Stromal cell of bone marrow (primary cell): ENCODE measurements at places on chromosomes 3 and 15.

DNA sequence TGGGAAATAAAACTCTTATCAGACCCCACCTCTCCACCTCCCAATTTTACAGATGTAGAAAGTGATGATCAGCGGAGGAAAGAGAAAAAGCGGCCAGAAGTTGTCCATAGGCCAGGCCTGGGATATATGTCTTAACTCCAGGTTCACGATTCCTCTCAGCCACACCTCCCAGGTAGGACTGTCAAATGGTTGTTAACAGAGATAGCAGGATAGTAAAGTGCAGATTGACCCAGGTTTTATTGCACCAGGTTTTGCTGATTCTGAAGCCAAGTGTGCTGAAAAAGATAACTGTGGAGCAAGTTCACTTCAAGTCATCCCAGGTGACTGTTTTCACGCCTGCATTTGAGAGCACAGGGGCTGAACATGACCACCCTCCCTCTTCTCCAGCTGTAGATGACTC is 36.1 kb downstream of the LSM3 start:
- DNase-seq = no peak

DNA sequence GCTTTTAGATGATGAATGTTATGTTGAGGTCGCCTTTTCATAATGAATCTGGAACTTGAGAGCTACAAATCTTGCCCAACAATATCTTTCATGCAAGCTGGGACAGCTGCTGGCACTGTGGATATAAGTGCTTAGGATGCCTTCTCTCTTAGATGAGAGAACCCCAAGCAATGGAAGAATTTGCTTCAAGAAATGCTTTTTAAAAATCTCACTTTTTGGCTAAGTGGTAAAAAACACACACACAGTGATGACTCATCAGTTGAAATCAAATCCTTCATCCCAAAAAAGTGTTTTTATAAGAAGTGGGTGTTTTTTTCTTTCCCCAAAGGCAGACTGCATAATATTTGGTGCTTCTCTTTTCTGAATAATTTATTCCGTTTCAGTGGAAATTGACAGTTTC is 38.4 kb upstream of the GALNT15 start:
- DNase-seq = peak; percentile 85

DNA sequence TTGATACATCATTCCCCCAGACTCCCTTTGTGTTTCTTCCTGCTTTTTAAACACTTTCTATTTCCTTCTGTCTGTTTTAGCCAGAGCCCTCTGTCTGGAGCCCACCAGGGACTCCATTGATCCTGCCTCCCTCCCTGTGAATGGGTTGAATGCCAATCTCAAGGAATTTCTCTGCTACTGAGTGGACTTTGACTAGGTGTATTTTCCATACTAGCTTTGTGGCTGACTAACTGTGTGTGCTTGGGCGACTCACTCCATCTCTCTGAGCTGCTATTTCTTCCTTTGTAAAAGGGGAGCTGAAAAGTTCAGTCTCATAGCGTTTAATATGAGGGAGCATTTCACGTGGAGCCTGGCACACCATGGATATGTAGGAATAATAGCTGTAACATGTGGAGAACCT is 98.8 kb downstream of the EEFSEC start:
- no peak for DNase-seq

DNA sequence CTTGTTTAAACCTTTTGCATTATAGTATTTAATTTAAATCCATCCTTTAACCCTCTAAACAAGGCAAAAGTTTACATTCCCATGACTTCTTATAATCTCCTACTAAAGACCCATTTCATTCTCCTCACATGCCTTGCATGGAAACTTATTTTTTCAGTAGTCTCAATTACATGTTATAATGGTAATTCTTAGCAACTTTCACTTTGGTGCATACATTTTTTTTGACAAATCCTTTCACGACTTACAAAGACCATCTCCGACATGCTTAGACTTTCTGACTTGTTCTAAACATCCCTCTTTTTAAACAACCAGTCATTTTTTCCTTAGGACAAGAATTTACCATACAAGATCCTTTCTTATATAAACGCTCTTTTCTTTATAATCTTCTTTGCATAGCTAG is 615.4 kb upstream of the GBE1 start:
- DNase-seq = no peak

- no peak for DNase-seq
Measured at GRCh38 chr3:111069974-111070771, 1.4 kb upstream of the NECTIN3 start.

DNA sequence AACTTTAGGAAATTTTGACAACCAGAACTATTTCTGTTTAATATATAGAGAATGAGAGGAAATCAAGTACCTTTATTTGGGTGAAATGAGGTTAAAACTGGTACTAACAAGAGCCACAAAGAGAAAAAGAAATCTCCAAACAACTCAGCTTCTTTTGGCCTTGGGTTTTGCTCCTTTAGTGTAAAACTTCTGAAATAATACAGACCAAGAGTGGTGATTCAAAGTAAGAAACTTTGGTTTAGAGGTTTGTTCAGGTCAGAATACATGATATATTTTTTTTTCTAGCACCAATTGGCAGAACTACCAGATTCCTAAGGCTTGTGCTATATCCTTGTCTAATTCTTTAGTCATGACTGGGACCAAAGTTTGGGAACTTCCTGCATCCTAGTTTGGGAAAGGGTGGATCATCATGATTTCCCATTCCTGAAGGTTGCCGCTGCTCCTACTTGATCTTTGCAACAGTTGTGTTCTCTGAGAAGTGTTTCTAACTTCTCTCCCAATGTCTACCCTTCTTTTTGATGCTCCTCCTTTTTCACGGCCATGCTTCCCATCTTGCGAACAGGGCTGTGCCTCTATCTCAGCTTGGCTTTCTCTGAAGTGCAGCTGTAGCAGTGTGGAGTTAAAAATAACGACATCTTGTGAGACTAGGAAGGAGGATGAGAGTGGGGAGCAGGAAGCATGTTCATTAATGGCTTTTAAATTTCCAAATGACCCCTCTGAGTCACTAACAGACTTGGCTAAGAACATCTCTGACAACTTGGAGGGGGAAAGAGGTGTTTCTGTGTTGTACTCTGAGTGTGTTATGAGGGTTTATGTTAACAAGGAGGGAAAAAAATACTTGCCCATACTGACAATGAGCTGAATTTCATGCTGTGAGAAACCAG is 87.7 kb downstream of the KCNAB1 start:
- DNase-seq = peak; percentile 62

GRCh38 chr3:67521053-67521646 is 133.3 kb downstream of the SUCLG2 start:
- DNase-seq = no peak

DNA sequence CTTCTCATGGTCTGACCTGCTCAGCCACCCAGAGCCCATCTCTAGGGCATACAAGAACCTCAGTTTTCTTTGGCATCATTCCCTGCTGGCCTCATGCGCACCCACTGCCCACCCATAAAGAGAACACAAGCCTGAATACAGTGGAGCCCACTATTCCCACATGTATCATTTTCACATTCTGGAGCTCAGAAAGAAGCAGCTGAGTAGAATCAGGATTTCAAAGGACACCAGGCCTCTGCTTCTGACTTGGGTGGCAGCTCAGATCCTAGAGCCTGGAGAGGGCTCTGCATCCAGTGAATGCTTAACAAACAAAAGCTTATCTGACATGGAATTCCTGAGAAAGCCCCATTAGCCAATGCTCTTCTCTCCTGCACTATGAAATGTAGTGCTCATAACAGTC is 34.7 kb downstream of the RBP2 start:
- DNase-seq = no peak

- DNase-seq = no peak
Measured at GRCh38 chr3:172530566-172530965, 7.3 kb upstream of the TNFSF10 start.

GRCh38 chr15:44227584-44227983 is 32.5 kb upstream of the FRMD5 start:
- DNase-seq = no peak

GRCh38 chr3:119145128-119145499 is 851 bp upstream of the TEX55 start:
- DNase-seq = no peak

DNA sequence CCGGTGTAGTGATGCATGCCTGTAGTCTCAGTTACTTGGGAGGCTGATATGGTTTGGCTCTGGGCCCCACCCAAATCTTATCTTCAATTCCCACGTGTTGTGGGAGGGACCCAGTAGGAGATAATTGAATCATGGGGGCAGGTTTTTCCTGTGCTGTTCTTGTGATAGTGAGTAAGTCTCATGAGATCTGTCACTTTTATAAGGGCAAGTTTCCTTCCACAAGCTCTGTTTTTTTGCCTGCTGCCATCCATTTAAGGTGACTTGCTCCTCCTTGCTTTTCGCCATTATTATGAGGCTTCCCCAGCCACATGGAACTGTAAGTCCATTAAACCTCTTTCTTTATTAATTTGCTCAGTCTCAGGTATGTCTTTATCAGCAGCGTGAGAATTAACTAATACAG is 566.7 kb upstream of the NECTIN3 start:
- DNase-seq = no peak

GRCh38 chr3:20523293-20523692 is 337.3 kb upstream of the SGO1 start:
- DNase-seq = no peak

GRCh38 chr15:28955160-28955992 is 69.6 kb downstream of the APBA2 start:
- no peak for DNase-seq

DNA sequence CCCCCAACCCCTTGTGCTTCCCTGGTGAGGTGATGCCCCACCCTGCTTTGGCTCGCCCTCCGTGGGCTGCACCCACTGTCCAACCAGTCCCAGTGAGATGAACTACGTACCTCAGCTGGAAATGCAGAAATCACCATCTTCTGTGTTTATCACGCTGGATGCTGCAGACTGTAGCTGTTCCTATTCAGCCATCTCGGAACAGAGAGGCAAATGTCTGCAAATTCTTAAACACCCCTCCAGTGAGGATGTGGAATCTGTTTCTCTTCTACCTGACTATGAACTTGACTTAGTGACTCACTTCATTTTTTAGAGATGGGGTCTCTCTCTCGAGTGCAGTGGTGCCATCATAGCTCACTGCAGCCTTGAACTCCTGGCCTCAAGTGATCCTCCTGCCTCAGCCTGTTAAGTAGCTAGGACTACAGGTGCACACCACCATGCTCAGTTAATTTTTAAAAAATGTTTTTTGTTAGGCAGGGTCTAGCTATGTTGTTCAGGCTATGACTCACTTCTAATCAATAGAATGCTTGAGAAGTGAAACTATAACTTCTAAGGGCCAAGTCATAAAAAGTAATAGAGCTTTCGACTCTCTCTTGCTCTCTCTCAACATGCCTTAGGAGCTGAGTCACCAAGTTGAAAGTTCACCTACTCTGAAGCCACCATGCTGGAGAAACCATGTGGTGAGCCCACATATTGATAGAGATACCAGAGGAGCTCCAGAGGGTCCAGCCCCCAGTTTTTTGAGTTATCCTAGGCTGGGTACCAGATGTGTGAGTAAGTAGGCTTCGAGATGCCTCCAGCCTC is 11.5 kb upstream of the PARP14 start:
- peak; percentile 65 for DNase-seq

- DNase-seq = no peak
Measured at GRCh38 chr3:124075753-124076152, 83.8 kb upstream of the ROPN1 start.

- no peak for DNase-seq
Measured at GRCh38 chr3:23619705-23620637, 185.8 kb upstream of the UBE2E1 start.

DNA sequence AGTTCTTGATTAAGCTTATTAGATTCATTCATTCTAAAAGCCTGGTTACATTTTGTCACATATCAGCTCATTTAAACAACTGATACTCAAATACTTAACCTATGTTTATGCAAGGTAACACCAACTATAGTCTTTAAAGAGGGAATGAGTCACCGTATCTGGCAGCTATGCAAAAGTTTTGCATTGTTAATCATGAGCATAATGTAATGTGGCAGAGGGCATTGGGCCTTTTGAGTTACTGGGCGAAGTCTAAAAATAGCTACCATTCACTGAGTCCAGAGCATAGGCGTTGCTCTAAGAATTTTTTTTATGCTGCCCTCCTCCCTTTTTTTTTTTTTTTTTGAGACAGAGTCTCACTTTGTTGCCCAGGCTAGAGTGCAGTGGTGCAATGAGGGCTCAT is 277.7 kb upstream of the ZNF717 start:
- no peak for DNase-seq

- no peak for DNase-seq
Measured at GRCh38 chr15:64462492-64462891, 2.1 kb downstream of the ZNF609 start.

DNA sequence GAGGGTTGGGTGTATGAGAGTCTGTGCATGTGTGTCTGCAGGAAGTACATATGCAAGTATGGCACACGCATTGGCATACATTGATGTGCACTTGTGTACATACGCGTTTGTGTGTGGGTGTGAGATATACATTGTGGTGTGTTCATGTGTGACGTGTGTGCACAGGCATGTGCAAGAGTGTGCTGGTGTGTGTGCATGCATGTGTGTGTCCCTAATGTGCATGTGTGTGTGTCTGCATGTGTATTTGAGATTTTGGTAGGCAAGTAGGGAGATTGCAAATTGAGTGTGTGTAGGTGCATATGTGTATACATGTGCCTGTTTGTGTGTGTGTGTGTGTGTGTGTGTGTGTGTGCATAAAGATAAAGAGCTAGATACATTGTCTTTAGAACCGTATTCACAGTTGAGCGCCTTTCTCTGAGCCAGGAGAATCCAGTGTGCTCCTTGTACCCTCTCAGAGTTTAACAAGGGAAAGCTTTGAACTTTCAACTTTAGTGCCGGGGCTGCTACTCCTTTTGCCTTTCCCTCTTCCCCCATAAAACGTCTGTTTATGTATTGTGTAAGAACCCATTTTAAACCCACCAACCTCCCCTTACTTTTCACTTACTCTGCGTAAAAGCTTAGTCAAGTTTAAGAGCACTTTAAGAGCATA is 152.4 kb upstream of the CHL1 start:
- no peak for DNase-seq

DNA sequence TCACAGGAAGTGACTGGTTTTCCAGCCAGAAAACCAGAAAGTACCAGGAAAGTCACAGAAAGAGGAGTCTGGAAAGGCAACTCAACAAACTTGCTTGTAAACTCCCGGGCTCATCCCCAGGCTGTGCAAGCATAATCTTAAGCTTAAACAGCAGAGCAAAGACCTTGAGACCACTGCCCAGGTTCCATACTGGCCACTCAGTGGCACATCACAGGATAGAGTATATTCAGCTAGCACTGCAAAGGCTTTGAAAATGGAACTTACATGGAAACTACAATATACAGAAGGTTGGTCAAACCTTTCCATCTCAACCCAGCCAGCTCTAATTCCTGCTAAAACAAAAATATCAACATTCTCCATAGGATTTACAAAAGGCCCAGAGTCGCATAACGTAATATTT is 20.1 kb downstream of the DMXL2 start:
- no peak for DNase-seq
